Right ventricle myocardium superior (tissue), 1 donor: ENCODE measurements at places on chromosomes 7 and 10. TPM values are rescaled to one million over a fixed set of nuclear protein-coding genes. Genes with fewer than 3 reads are reported as not detected.

DNA sequence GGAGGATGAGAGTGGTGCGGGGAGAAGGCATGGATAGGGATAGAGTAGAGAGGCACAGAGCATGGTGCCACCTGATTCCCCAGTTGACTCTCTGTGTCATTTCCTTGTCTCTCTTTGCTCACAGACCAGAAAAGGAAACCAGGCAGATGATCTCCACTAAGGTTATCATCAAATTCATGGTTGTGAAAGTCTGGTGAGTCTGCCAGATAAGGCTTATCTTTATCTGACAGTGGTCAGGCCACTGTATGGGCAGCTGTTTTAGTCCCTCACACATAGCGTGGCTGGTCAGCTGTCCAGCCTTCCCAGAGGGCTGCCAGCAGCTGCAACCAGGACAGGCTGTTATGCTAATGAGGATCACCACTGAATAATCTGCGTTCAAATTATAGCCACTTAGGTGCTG is 99.0 kb downstream of the ADRA2A start:
- DNase-seq, result no peak

- DNase-seq, result no peak
Observed at GRCh38 chr10:48844616-48845015, 95.0 kb downstream of the LRRC18 start.

GRCh38 chr10:44809647-44810046 is 101.5 kb upstream of the TMEM72 start:
- no peak for DNase-seq

- DNase-seq, result peak; percentile 91
Observed at GRCh38 chr10:101014230-101014884, 14.7 kb downstream of the LZTS2 start.

Gene TIMM23B
- total RNA-seq, result 13.5 TPM
